ENCODE measurements at places on chromosomes 7 and 10. TPM values are rescaled to one million over a fixed set of nuclear protein-coding genes. Genes with fewer than 3 reads are reported as not detected.

NPC1L1 gene
- 0.19 TPM for total RNA-seq

SPDYE2B gene
- not detected for total RNA-seq

SNX10 gene
- total RNA-seq: 8.4 TPM

AZGP1 gene
- total RNA-seq: not detected

PKD2L1 gene
- total RNA-seq: not detected

GRM8 gene
- total RNA-seq: not detected

DNA sequence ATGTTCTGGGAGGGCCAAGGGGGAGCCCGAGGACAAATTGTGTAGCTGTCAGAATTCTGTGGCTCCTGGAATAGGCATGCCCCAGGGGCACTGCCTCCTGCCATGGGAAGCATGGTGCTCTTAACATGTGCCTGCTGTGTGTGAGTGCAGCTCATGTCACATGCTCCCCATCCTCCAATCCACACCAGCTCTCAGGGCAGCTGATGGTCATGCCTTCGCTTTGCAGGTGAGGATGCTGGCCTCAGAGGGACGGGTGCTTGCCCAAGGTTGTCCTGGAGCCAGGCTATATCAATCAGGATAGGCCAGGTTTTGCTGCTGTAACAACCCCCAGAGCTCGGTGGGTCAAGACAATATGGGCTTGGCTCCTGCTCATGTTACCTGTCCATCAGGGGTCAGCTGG, 303.4 kb downstream of the RPS24 start:
- H3K27me3 ChIP-seq: no peaks in the 10 kb centered on the region
- H3K36me3 ChIP-seq: no peaks in the 10 kb centered on the region
- no peak overlapping the region for H3K27ac ChIP-seq
- no peak overlapping the region for H3K4me3 ChIP-seq
- no peak for DNase-seq

- no peaks in the 10 kb centered on the region for H3K27me3 ChIP-seq
- no peak overlapping the region for H3K4me3 ChIP-seq
- no peaks in the 10 kb centered on the region for H3K4me1 ChIP-seq
- H3K36me3 ChIP-seq: no peaks in the 10 kb centered on the region
- H3K27ac ChIP-seq: no peak overlapping the region
These were observed 266.3 kb downstream of the PPP1R3A start for GRCh38 chr7:113652501-113652900.

DNA sequence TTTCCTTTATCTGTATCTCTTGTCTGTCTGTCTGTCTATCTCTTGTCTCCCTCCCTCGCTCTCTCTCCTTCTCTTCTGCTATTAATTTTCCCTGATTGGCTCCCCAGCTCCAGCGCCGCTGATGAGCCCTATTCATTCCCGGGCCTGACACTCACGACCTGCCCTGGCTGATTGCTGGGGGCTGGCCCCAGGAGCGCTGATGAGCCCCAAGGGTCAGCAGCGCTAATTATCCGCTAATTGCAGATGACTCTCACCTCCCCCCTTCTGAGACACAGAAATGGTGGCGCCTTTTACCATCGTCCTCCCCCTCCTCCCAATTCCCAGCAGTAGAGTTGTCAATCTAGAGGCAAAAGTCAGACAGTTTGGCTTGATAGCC, 1.3 kb upstream of the GBX1 start:
- peaks cover 6% of the 10 kb centered on the region for H3K4me1 ChIP-seq
- H3K36me3 ChIP-seq: no peaks in the 10 kb centered on the region
- no peak for DNase-seq
- peaks cover 33% of the 10 kb centered on the region for H3K27me3 ChIP-seq
- no peak overlapping the region for H3K27ac ChIP-seq

DNA sequence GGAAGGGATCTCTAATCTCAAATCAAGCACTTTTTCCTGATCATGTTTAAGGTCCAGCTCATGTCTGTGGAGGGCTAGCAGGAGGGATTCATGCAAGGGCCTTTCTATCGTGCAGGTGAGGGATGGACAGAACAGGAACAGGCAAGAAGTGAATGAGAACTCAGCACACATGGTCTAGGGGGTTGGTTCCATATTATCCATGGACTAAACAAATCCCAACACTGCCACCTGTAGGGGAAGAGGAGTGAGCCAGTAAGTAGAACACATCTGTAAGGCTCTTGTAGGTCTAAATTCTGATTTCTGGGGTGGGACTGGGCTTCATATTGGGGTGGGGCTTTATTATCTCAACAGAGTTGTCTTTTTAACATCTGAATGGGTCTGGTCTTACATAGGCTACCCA, 138.0 kb upstream of the TARP start:
- DNase-seq: no peak
- no peaks in the 10 kb centered on the region for H3K4me1 ChIP-seq
- no peaks in the 10 kb centered on the region for H3K36me3 ChIP-seq
- H3K27me3 ChIP-seq: no peaks in the 10 kb centered on the region

DNA sequence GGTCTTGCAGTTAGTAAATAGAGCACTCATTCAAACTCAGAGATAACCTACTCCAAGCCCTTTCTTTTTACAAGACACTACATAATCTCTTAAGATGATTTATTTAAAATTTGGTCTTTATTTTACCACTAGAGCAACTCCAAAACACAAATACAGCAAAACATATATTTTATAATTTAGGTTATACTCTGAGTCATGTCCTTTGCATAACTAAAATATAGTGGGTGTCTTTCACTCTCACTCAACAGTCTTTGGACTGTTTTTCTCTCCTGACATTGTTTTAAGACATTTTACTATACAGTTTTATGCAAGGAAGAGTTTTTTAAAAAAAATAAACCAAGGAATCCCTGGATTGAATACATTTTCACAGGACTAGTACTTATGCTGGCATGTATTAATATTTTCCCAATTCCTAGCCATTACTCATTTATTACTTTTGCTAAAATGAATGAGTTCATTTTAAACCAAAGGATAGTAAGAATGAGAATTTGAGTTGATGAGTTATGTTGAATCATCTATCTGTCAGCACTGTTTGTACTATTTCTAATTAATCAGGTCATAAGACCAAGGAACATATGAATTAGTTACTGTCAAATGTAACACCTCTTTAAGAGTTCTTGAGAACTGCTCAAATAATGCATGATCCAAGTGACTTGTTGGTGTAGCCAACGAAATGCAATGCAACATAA, 303.1 kb upstream of the FZD1 start:
- DNase-seq: no peak
- H3K4me3 ChIP-seq: no peak overlapping the region
- no peaks in the 10 kb centered on the region for H3K27me3 ChIP-seq
- H3K27ac ChIP-seq: no peak overlapping the region
- H3K36me3 ChIP-seq: no peaks in the 10 kb centered on the region

DNA sequence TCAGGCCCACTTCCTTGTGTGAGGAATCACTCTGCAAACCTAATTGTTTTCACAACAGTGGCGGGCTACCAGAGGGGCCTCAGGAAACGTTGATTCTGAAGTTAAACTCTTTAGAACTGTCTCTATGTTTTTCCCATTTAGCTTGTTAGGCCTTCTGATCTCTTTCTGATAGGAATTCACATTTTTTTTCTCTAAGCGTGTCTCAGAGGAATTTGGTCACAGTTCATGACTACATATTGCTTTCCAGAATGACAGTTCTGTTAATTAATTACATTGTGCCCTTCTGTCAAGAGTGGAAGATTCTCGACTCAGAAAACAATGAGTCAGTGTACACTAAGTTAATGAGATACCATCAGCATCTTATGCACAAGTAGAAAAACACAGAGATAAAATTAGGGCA, 469.2 kb upstream of the C7orf33 start:
- H3K4me3 ChIP-seq: no peak overlapping the region
- no peaks in the 10 kb centered on the region for H3K36me3 ChIP-seq
- H3K27ac ChIP-seq: no peak overlapping the region

- H3K27ac ChIP-seq: no peak overlapping the region
- H3K27me3 ChIP-seq: no peaks in the 10 kb centered on the region
- H3K36me3 ChIP-seq: no peaks in the 10 kb centered on the region
- DNase-seq: no peak
These were observed 74.1 kb upstream of the HDAC9 start for GRCh38 chr7:18421297-18422002.

DNA sequence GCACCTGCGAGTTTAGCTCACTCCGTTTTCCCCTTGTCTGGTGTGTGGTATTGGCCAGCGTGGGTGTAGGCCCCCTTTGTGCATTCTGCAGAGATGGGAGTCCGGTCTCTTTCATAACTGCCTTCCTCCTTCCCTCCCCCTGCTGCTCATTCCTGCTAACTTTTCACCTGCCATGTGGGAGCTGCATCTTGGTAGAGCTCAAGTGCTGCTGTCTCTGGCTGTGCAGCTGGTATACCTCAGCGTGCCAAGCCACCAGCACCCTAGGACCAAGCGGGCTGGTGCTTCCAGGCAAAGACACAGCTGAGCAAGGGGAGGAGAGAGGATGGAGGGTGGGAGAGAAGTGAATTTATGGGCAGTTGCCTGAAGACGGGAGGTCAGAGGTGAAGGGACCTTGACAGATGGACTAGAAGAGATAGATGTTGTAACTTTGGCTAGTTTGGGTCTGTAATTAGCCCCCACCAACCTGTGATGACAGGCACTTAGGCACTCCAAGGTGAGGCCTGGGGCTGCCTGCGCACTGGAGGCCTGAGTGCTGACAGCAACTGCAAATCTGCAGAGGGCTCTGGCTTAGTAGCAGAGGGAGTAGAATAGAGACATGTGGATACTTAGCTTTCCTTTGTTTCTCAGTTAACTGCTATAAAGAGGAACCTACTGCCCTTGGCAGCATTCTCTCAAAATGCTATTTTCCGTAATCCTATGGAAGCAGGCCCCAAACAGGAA, 148.8 kb upstream of the AGK start:
- H3K27me3 ChIP-seq: no peaks in the 10 kb centered on the region
- H3K27ac ChIP-seq: no peak overlapping the region
- no peak overlapping the region for H3K4me3 ChIP-seq
- DNase-seq: no peak
